ENCODE measurements at places on chromosomes 1 and 21.

DNA sequence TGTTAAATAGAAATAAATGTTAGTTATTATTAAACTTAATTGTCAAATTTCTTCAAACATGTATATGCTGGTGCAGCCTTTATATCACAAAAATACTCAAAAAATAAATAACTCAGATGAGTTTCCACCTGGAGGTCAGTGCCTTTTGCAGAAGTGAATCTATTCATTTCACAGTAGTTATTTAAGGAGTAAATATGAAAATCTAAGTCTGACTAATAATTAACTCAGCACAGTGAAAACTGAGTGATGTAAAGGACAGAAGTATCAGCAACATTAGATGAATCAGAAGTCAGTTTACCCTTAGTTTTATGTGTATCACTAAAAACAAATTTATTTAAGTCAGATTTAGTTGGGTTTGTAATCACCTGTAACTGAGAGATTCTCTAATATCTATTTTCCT, 2135.4 kb downstream of the MRPL39 start:
- H3K27me3 ChIP-seq: no peaks in the 10 kb centered on the region
- H3K27ac ChIP-seq: no peak overlapping the region
- no peak for DNase-seq
- no peaks in the 10 kb centered on the region for H3K36me3 ChIP-seq
- H3K4me1 ChIP-seq: no peaks in the 10 kb centered on the region

DNA sequence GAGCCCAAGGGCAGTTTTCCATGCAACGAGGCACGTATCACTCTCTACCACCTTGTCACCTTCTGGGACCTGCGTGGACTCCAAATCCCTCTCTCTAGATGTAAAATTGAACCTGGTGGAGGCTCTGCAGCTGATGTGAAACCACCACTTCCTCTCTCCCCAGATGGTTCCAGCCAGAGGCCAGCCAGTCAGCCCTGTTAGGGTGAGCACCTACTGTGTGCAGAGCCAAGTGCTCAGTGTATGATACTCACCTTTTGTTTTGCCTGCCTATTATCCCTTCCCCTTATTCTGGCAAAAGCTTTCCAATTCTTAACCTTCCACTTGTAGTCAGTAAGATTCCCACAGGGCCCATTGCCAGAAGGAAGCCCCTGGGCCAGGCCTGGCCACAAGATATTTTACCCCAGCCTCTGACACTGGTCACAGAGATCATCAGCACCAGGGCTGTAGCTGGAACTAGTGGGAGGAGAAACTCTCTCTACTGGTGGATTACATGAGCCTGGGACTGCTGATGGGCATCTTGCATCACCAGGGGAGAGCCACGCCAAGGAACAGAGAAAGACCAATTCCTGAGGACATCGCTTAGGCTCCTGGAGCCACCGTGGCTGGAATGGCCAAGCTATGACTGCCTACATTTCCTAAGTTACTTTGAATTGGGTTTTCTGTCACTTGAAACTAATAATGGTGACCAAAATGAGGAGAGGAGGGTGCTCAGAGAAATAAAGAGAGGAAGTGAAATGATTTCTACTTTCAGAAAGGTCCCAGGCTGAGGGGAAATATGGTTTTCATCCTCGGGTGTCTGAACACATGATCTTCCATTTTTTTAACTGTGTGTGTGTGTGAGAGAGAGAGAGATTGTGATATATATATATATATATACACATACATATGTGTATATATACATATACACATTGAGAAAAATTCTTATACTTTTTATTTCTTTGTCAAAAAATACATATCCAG, 26.6 kb upstream of the RD3 start:
- no peak for DNase-seq
- no peaks in the 10 kb centered on the region for H3K36me3 ChIP-seq
- H3K4me3 ChIP-seq: no peak overlapping the region
- no peaks in the 10 kb centered on the region for H3K27me3 ChIP-seq
- H3K27ac ChIP-seq: no peak overlapping the region

DNA sequence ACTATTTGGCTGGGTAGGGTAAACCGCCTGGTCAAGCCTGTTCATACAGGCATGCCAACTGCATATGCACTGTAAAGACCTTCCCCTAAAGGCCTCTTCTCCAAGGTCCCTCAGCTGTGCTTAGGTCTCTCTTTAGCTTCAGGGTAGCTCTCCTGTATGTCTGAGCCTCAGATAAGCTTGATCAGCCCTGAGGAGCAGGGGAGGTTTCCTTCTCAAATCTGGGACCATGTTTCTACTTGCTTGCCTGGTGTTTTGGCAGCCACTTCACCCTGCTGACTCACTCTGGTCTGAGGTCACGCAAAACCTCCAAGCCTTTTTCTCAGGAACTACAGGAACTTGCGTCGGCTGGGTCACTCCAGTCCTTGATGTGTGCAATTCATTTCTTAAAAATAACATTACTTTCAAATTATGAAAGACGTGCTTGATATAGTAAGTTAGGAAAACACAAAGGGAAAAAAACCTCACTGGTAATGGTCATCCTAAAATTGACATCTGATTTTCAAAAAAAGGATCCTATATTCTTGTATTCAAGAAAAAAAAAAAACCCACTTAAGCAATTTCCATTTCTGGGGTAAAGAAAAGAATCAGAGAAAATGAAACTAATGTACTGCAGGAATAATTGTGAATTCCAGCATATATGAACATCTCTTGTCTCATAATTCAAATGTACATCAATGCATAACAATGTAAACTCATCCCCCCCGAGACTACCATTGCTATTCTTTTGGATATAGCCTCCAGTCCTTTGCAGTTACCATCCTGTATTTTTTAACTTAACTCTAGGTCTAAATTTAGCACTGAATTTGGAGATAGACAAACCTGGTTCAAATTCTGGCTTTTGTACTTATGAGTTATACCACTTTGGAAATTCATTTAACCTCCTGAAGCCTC, 24.8 kb upstream of the RNF19B start:
- H3K27me3 ChIP-seq: no peaks in the 10 kb centered on the region
- DNase-seq: peak; percentile 84
- no peaks in the 10 kb centered on the region for H3K36me3 ChIP-seq
- H3K27ac ChIP-seq: peak overlapping the region; percentile 61
- no peak overlapping the region for H3K4me3 ChIP-seq
- peaks cover 49% of the 10 kb centered on the region for H3K4me1 ChIP-seq

GRCh38 chr1:206557636-206558473, 50.5 kb downstream of the RASSF5 start:
- H3K27me3 ChIP-seq: no peaks in the 10 kb centered on the region
- peak overlapping the region; percentile 88 for H3K27ac ChIP-seq
- no peaks in the 10 kb centered on the region for H3K36me3 ChIP-seq
- no peak for DNase-seq

DNA sequence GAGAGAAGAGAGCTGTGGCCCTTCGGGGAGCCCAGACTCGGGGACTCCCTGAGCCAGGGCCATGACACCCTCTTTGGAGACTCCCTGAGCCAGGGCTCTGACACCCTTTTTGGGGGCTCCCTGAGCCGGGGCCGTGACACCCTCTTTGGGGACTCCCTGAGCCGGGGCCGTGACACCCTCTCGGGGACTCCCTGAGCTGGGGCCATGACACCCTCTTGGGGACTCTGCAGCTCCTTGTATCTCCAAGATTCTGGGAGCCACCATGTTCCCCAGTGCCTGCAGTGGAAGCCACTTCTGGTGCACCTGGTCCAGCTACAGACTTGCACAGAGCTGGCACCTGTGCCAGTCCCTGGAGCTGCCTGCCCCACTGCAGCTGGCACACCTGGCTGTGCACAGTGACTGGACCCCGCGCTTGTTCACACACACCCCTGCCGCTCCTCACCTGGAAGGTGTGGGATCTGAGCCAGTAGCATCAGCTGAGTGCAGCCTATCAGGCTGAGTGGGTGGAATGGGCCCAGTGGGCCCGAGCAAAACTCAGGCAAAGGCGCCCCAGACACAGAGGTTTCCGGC, 3.8 kb upstream of the SSU72 start:
- DNase-seq: no peak
- H3K27me3 ChIP-seq: peaks cover 6% of the 10 kb centered on the region
- H3K4me1 ChIP-seq: peaks cover 4% of the 10 kb centered on the region
- no peak overlapping the region for H3K27ac ChIP-seq

- no peaks in the 10 kb centered on the region for H3K36me3 ChIP-seq
- H3K4me1 ChIP-seq: peaks cover 7% of the 10 kb centered on the region
- no peak overlapping the region for H3K4me3 ChIP-seq
- no peaks in the 10 kb centered on the region for H3K27me3 ChIP-seq
These were observed 759.8 kb downstream of the ADGRL2 start for GRCh38 chr1:82560566-82560965.

GRCh38 chr1:109547463-109548320, 723 bp upstream of the GNAI3 start:
- DNase-seq: no peak
- no peaks in the 10 kb centered on the region for H3K36me3 ChIP-seq
- peak overlapping the region; percentile 96 for H3K27ac ChIP-seq
- H3K4me3 ChIP-seq: peak overlapping the region; percentile 93
- H3K27me3 ChIP-seq: no peaks in the 10 kb centered on the region

GRCh38 chr1:152912471-152912870, 4.1 kb downstream of the IVL start:
- H3K4me1 ChIP-seq: no peaks in the 10 kb centered on the region
- H3K27me3 ChIP-seq: peaks cover 6% of the 10 kb centered on the region
- no peak overlapping the region for H3K4me3 ChIP-seq
- H3K27ac ChIP-seq: no peak overlapping the region

All from upper lobe of right lung (tissue), 1 donor.